ENCODE measurements at places on chromosomes 6 and 20.

- no peak for DNase-seq
These were observed 3.6 kb downstream of the MYCT1 start for GRCh38 chr6:152701081-152701862.

GRCh38 chr6:160356074-160356744 lies 8.0 kb downstream of the SLC22A3 start:
- no peak for DNase-seq

DNA sequence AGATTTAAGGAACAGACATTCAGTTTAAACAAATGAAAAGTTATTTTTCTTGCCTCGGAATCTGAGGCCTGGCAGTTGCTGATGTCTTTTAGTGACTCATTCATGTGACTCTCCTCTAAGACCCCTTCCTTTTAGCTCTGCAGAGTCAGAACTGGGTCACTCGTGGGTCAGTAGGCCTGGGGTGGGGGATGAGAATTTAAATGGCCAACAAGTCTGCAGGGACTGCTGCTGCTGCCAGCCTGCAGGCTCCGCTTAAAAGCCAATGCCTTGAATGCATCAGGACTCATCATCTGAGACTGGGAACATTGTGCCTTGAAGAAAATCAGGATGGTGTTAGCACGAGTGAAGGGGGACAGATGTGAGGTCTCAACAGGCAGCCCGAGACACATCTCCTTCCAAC lies 404.3 kb downstream of the CDH26 start:
- no peak for DNase-seq

GRCh38 chr6:43045371-43045930 lies 8.2 kb downstream of the CUL7 start:
- no peak for DNase-seq

DNA sequence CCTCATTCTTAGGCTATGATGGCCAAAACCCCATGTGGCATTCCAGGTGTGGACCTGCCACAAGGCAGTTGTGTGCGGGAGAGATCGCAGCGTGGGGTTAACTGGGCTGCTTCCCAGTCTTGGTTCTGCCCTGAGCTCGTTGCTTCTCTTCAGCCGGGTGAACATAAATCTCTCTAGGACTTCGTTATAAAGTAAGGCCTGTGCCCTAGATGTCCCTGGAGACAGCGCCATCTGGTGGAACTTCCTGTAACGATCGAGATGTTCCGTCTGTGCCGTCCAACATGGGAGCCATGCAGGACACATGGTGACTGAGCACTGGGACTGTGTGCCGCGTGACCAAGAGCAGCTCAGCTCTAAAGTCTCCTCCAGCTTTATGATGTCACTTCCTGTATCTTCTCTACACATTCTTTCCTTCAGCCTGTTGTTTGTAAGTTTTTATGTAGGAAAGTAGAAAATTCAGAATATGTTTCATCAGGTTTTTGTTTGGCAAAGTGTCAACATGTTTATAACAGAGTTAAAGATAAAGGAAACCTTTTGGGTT lies 26.8 kb upstream of the RPP40 start:
- DNase-seq: peak; percentile 71

DNA sequence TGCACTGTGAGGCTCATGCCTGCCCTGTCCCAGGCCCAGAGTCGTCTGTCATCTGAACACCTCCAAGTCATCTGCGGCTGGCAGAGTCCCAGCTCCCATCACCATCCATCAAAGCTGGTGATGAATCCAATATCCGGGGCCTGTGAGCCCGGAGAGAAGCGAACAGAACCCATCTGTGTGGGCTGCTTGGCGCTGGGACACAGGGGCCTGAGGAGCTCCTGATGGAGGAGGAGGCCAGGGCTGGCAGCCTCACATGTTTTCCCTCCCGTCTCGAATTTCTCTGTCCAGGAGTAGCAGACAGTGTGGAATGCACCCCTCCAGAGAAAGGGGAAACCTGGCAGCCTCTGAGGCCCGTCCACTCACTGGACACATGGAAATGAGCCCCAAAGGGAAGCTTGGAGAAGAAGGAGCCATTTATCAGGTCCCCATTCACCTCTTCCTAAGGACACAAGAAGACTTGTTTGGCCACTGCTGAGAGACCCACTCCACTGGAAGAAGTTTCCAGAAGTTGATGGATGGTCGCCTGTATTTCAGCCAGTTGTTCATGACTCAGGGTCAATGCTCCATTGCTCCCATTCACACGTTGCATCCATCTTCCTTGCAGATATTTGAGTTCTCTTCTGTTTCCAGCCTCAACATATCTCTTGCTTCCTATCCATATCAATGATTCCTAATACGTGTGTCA lies 307.5 kb upstream of the SULF2 start:
- DNase-seq: no peak

- DNase-seq: no peak
These were observed 479.8 kb downstream of the BCKDHB start for GRCh38 chr6:80586242-80586641.

GRCh38 chr20:37426106-37426505 lies 80.2 kb downstream of the SRC start:
- DNase-seq: no peak

- DNase-seq: no peak
These were observed 1.3 kb downstream of the SIRPB2 start for GRCh38 chr20:1489764-1490436.

DNA sequence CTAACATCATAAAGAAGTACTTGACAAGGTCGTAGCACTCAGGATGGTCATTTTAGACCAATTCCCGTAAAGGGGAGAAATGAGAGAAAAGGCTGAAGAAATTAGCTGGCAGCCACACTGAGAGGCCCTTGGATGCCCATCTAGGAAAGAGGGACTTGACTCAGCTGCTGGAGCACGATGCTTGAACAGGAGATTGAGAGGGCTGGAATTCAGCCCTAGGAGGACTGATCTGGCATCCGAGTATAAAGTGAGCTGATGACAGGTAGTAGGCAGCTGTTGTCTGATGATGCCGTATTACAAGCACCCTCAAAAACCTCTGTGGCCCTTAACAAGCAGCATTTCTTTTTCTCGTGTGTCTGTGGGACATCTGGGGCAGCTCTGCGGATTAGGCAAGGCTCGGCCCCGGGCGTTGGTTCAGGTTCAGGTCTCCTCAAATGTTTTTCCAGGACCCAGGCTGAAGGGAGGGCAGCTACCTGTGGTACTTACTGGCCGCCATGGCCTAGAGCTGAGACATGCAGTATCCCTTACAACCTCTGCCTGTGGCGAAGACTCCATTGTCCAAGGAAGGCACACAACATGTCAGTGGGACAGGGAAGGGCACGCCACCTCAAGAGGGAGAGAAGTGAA lies 219.6 kb upstream of the SNX9 start:
- no peak for DNase-seq

DNA sequence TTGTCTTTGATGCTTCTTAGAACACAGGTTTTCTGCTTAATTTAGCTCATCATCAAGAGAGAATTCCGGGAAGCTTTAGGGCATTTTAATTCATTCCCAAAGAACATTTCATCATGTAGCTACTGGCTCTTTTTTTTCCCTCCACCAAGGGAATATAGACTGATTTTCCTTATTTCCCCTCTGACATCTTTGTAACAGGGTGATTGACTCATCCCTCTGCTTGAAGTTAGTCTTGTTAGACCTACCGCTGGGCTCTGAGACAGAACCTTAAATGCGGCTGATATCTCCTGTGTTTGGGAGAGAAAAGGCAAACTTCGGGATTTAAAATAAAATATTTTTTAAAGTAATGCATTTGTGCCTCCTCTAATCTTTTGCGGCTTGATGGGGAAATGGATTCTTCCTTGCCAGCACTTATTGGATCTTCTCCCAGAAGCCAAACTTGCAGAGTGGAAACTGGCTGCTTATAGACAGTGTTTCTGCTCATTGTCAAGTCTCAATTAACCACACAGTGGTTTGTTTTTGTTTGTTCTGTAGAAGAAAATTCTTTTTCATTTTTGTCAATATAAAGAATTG lies 272.7 kb upstream of the PLCB4 start:
- DNase-seq: no peak

DNA sequence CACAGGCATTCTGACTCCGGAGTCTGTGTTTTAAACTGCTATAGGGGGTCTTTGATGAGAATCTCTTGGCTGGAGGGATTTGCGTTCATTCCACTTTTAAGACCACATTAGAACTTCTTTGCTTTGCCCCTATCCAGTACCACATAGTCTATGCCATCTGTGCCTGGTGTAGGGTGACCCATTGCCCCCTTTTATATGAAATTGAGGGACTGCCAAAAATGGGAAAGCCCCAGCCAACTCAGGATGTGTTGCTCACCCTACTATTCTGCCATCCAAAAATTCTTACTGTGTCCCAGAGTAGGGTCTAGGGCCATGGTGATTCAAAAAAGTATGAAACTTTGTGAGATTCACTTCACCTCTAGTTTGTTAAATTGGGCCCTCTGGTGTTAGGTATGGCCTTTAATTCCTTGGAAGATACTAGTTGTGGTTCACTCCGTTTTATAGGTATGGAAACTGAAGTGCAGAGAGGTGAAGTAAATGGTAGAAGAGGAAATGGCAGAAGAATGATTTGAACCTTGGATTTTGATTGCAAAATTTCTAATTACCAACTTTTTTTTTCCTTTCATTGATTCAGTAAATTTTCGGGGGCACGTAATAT lies 1.4 kb downstream of the PFDN4 start:
- DNase-seq: no peak

DNA sequence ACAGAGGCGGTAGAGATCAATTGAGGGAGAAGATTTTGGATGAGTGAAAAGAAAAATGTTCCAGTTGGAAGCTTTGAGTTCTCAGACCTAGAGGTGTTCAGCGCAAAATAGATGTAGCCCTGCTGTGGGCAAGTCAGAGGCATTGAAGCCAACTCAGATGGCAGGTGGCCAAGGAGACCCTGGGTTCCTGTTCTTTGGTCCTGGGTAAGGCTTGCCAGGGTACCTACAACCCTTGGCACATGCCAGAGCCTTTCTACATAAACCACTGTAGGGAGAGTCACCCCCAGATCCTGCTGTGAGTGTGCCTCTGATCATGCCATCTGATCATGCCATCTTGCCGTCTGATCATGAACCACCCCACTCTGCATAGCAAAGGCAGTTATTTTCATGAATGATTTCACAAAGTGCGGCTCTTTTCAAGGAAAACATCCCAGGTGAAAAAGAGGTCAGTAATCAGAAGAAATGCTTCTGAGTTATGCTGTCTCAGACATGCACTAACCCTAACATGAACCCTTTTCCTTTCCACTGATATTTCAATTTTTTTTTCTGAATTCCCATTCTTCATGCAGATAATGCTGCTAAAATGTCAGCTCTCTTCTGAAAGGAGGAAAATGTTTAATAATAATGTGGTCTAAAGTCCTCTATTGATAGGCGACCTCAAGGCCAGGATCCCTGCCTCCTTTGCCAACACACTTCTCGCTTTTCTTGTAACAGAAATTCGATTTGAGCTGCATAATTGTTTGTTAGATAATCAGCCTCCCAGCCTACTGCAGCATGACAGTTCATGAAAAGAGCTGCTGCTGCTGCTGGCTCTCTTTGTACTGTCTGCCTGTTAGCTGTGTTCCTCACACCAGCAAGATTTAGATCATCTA lies 153.6 kb downstream of the MTHFD1L start:
- DNase-seq: no peak

GRCh38 chr6:63997221-63997620 lies 361.6 kb downstream of the PHF3 start:
- DNase-seq: no peak

GRCh38 chr6:167105060-167105459 lies 17.8 kb upstream of the CCR6 start:
- DNase-seq: no peak

- no peak for DNase-seq
These were observed 712.5 kb upstream of the NRSN1 start for GRCh38 chr6:23413327-23414050.

- no peak for DNase-seq
These were observed 73.5 kb upstream of the CARMIL1 start for GRCh38 chr6:25205629-25206028.

DNA sequence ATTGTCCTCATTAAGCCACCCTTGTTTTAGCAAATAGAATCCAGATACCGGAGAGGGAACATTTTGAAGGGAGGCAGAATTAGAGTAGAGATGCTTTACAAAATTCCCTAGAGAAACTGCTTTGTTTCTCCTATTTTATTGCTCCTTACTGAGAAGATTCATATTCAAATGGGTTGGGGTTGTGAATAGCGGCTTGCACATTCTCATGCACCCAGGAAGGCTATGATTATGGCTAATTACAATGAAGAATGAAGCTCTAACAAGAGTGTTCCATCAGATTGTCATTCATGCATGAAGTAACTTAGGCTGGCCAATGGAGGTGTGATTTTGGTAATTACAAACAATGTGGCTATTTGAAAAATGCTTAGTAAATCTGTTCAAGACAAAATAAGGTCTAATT lies 129.6 kb downstream of the PACRG start:
- DNase-seq: no peak

DNA sequence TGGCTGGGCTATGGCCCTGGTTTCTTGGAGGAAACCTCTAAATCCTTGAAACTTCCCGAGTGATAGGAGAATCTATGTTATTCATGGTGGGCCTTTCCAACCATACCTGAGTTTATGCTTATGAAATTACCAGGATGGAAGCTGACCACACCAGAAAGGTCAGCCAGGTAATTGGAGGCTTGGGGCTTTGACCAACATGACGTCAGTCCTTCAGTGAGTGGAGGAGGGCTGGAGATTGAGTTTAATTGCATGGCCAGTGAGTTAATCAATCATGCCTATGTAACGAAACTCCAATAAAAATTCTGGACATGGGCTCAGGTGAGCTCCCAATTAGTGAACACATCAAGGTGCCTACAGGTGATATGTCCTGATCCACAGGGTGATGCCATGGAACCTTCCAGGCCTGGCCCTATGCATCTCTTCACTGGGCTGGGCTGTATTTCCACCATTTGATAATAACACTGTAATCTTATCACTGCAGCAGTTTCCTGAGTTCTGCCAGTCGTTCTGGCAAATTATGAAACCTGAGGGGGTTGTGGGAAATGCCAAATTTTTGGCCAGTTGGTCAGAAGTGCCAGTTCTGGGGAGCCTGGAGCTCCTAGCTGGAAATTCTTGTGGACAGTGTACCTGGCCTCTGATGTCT lies 106.5 kb downstream of the CDH26 start:
- no peak for DNase-seq

DNA sequence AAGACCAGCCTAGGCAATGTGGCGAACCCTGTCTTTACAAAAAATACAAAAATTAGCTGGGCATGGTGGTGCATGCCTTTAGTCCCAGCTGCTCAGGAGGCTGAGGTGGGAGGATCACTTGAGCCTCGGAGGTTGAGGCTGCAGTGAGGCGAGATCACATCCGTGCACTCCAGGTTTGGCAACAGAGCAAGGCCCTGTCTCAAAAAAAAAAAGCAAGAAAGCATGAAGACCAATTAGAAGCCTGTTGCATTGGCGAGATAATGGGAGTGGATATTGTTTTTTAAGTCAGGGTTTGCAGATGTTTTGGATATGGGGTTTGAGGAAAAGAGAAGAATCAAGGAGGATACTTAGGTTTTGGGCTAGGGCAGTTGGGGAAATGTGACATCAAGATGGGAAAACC lies 5.2 kb downstream of the QRSL1 start:
- DNase-seq: no peak

DNA sequence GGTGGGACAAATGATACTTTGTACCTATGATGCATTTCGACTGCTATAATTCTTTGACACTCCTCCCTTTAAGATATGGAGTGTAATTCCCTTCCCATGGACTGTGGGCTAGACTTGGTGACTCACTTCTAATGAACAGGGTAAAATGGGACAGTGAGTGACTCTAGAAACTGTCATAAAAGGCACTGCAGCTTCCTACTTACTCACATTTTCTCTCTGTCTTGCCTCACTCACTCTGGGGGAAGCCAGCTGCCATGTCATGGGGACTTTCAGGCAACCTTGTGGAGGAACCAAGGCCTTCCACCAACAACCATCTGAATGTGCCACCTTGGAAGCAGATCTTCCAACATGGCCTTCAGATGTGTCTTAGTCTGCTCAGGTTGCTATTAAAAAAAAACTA lies 12.9 kb upstream of the GFOD1 start:
- peak; percentile 17 for DNase-seq

Measured in stimulated activated CD4-positive, alpha-beta T cell treated with anti-CD3 and anti-CD28 coated beads, Interleukin-4, amount 100 ng/mL, for 1 hour (primary cell).